ENCODE measurements at places on chromosomes 1 and 21.

- H3K4me1 ChIP-seq: peaks cover 6% of the 10 kb centered on the region
- no peaks in the 10 kb centered on the region for H3K36me3 ChIP-seq
- no peaks in the 10 kb centered on the region for H3K27me3 ChIP-seq
- peak overlapping the region; percentile 49 for H3K27ac ChIP-seq
Observed at GRCh38 chr21:15682186-15682895, 47.4 kb upstream of the USP25 start.

DNA sequence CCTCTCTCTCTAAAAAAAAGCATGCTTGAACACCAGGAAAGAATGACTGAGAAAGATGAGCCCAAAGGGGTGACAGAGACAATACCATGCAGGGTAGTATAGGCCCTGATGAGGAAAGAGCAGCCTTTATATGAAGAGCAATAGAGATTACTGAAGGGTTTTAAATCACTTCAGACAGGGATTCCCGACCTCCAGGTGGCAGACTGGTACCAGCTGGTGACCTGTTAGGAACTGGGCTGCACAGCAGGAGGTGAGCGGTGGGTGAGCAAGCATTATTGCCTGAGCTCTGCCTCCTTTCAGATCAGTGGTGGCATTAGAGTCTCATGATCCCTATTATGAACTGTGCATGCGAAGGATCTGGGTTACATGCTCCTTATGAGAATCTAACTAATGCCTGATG, 30.8 kb upstream of the GTF2B start:
- H3K36me3 ChIP-seq: no peaks in the 10 kb centered on the region
- DNase-seq: no peak
- no peak overlapping the region for H3K4me3 ChIP-seq
- no peak overlapping the region for H3K27ac ChIP-seq

GRCh38 chr1:22296701-22297591, 154.0 kb upstream of the WNT4 start:
- no peak overlapping the region for H3K27ac ChIP-seq
- H3K36me3 ChIP-seq: no peaks in the 10 kb centered on the region
- H3K27me3 ChIP-seq: peaks cover 4% of the 10 kb centered on the region
- no peak for DNase-seq

DNA sequence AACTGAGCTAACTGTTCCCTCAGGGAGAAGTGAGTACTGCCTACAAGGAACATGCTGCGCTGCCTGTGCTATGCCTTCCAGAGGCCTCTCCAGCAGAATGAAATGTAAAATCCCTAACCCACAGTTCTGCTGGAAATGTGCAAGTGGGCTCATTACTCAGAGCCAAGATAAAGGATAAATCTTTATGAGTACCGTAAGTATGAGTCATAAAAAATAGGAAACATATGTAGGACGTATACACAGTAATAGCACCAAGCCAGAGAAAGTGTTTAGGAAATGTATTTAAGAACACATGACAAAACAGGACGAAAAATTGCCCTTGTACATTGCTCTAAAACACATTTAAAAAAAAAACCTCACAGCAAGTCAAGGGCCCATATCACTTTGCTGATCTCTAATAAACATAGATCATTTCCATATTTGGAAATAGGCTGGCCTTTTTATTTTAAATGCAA, 104.6 kb downstream of the TGFBR3 start:
- peaks cover 18% of the 10 kb centered on the region for H3K4me1 ChIP-seq
- no peaks in the 10 kb centered on the region for H3K27me3 ChIP-seq
- no peak overlapping the region for H3K4me3 ChIP-seq
- no peaks in the 10 kb centered on the region for H3K36me3 ChIP-seq
- peak; percentile 98 for DNase-seq

DNA sequence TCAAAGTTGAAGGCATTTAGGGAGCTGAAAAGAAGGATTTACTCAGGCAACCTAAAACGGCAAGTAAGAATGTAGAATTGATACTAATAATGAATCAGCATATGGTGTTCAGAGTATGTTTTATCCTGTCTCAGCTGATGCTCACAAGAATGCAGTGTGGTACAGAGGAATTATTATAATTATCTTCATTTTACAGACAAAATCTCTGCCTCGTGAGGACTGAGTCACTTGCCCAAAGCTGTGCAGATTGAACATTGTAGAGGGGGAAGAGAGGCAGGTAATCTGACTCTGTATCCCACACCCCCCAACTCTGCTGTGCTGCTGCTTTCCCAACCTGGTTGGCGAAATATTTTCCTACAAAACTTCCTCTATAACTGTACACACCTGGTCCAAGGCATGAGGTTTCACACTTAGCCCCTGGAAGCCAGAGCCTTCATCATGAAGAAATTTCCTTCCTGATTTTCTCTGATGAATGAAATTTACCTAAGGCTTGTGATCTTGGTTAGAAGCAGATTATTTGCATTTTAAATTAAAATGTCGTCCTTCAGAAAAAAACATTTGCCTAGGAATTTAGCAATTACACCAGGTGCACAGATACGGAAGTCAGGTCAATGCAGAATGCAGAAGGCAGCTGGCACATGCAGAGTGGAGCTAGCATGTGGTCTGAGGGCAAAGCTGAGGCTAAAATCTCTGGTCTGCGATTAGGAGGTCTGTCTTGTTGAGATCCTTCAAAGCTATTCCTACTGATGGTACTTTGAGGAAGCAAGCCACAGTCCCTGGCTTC, 52.8 kb downstream of the DPT start:
- no peaks in the 10 kb centered on the region for H3K36me3 ChIP-seq
- no peak overlapping the region for H3K27ac ChIP-seq
- no peak overlapping the region for H3K4me3 ChIP-seq
- peak; percentile 45 for DNase-seq

DNA sequence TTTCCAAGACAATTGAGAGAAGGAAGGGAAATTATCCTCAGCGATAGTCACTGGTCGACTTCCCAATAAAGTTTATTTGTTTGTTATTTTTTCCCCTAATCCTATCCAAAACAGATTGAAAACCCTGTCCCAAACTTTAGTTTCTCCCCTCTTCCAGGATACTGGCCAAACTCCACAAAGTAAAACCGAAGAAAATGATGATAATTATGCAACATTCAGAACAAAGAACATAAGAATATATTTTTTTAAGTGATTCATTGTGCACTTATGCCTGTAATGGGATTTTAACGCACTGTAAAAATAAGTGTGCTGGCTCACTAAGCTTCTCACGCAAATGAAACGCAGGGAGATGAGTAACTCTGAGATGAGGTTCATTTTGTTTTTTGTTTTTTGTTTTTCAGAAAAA, 6.0 kb downstream of the GLIS1 start:
- H3K4me1 ChIP-seq: peaks cover 13% of the 10 kb centered on the region
- H3K27ac ChIP-seq: peak overlapping the region; percentile 69
- H3K4me3 ChIP-seq: no peak overlapping the region
- DNase-seq: peak; percentile 95
- no peaks in the 10 kb centered on the region for H3K36me3 ChIP-seq

DNA sequence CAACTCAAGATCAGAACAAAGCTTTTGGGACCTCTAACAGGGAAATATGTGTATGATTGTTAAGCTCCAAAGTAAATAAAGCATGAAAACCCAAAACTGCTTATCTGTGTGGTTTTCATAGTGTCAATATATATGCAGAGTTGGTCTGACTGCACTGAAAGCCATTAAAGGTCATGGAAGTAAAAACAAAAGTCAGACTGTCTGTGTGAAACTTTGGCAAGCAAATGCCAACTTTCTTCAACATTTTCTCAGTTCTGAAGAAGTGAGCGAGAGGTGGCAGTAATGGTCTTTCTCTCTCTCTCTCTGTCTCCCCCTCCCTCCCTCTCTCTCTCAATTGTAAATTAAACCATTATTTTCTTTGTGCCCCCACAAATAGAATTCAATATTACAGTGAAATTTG, 100.1 kb upstream of the S1PR1 start:
- DNase-seq: peak; percentile 51
- H3K4me1 ChIP-seq: no peaks in the 10 kb centered on the region
- H3K27me3 ChIP-seq: no peaks in the 10 kb centered on the region
- no peak overlapping the region for H3K4me3 ChIP-seq
- no peaks in the 10 kb centered on the region for H3K36me3 ChIP-seq
- no peak overlapping the region for H3K27ac ChIP-seq

DNA sequence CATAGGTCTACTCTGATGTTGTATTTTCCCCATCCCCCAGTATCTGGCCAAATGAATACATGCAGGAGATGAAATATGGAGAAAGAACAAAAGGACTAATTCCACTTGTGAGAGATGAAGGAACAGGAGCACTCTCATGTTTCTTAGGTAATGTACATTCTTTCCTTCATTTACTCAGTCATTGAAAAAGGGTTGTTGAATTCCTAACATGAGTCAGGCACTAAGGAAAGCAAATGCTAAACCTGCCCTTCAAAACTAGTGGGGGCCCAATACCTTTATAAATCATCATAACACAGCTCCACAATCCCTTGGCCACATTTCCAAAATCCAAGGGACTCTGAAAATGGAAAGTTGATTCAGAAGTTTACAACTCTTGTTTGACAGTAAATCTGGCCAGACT, 94.3 kb downstream of the DIRAS3 start:
- no peak for DNase-seq
- no peak overlapping the region for H3K4me3 ChIP-seq
- H3K27ac ChIP-seq: no peak overlapping the region
- H3K27me3 ChIP-seq: no peaks in the 10 kb centered on the region

DNA sequence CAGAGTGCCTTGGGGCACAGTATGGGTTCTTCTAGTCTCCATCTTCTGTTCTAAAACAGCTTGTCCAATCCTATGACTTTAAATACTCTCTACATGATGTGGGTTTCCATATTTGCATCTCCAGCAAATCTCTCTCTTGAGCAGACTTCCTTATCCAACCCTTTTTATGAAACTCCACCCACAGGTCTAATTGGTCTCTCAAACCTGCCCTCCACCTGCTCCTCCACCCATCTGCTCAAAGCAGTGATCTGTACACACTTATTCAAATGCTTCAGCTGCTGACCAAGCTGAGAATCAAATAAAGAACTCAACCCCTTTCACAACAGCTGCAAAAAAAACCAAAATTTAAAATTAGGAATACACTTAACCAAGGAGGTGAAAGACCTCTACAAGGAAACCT, 11.5 kb downstream of the MCOLN2 start:
- H3K36me3 ChIP-seq: no peaks in the 10 kb centered on the region
- no peak overlapping the region for H3K4me3 ChIP-seq
- DNase-seq: no peak
- no peaks in the 10 kb centered on the region for H3K27me3 ChIP-seq

GRCh38 chr1:153122831-153123421, 9.6 kb upstream of the SPRR2F start:
- no peak for DNase-seq
- no peaks in the 10 kb centered on the region for H3K4me1 ChIP-seq
- no peaks in the 10 kb centered on the region for H3K27me3 ChIP-seq
- no peak overlapping the region for H3K4me3 ChIP-seq
- H3K27ac ChIP-seq: no peak overlapping the region

DNA sequence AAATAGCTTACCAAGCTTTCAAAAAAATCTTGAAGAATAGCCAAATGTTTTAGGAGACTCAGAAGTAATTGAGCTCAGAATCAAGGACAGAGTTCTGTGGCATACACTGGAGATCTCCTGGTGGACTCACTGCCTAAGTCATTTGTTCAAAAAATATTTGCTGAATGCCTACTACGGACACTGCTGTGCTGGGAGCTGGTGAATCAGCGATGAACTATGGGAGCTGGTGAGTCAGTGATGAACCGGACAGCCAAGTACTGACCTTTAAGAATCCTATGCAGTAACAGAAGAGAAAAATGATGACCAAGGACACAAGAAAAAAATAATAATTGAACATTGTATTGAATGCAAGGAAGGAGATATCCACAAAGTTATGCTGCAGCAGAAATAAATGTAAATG, 717.9 kb upstream of the CXADR start:
- peak; percentile 86 for DNase-seq
- H3K36me3 ChIP-seq: no peaks in the 10 kb centered on the region
- no peak overlapping the region for H3K27ac ChIP-seq
- no peaks in the 10 kb centered on the region for H3K4me1 ChIP-seq
- H3K27me3 ChIP-seq: no peaks in the 10 kb centered on the region
- no peak overlapping the region for H3K4me3 ChIP-seq

GRCh38 chr1:216721863-216722262, 1.4 kb downstream of the ESRRG start:
- DNase-seq: no peak
- H3K4me1 ChIP-seq: no peaks in the 10 kb centered on the region
- no peak overlapping the region for H3K4me3 ChIP-seq
- H3K36me3 ChIP-seq: no peaks in the 10 kb centered on the region
- no peak overlapping the region for H3K27ac ChIP-seq

DNA sequence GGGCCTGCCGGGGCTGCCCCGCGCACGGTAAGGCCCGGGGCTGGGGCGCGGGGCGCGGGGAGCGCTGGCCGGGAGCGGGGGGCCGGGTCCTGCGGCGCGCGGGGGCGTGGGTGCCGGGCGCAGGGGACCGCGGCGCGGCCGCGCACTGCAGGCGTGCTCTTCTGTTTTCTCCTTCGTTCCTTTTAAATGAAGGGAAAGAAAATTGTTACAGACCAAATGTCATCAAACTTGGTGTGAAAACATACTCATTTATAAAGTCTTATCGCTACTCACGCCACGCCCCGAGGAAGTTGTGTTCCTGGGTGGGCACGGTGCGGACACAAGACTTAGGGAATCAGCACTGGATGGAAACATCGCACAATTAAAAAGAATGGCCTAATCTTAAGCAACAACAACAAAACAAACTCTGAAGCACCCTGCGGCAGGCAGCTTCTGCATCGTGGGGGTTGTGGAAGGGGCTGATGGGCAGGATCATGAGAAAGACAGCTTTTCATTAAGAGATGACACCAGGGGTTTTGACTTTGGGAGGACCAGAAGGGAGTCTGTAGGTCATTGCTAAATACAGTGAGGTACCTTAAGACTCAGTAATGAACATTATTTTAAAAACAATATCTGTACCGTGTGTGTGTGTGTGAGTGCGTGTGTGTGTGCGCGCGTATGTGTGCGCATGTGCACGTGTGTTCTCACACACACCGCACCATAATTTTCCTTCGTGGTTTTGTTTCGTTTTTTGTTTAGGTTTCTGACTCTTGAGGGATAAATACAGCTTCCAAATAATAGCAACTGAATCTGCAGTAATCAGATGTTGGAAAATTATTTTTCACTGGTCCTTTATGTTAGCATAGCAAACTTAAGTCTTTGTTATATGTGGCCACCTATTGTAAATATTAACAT, 548 bp downstream of the B3GALT5 start:
- DNase-seq: peak; percentile 35
- H3K4me3 ChIP-seq: peak overlapping the region; percentile 17
- peaks cover 22% of the 10 kb centered on the region for H3K27me3 ChIP-seq
- H3K36me3 ChIP-seq: no peaks in the 10 kb centered on the region
- no peak overlapping the region for H3K27ac ChIP-seq

DNA sequence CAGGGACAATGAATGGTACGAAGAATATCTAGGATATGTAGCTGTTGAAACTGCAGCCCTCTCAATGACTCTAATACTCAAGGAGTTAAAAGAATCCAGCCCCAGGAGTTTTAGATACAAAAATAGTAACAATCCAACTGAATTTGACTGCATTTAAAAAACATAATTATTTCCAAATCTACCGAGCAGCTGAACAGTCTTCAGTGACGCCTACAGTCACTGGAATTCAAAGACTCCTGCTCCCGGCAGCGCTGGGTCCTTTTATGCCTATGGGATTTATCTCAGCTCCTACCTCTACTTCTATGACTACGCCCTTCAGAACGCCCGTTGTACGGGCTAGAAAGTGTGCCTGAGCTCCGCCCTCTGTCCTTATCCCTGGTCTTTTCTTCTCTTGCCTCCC, 55.7 kb downstream of the WARS2 start:
- DNase-seq: no peak
- peaks cover 12% of the 10 kb centered on the region for H3K4me1 ChIP-seq
- H3K27ac ChIP-seq: no peak overlapping the region
- no peak overlapping the region for H3K4me3 ChIP-seq
- no peaks in the 10 kb centered on the region for H3K36me3 ChIP-seq

GRCh38 chr1:167638064-167638463, 8.0 kb downstream of the RCSD1 start:
- H3K27me3 ChIP-seq: peaks cover 10% of the 10 kb centered on the region
- no peak for DNase-seq
- no peak overlapping the region for H3K27ac ChIP-seq
- H3K4me3 ChIP-seq: no peak overlapping the region
